ENCODE measurements at places on chromosomes 5 and 9.
A peak's percentile ranks its signal among the peaks of the same experiment; 100 is the strongest.

GRCh38 chr5:160619381-160619780, 197.7 kb downstream of the PTTG1 start:
- DNase-seq: no peak

- DNase-seq: no peak
Observed at GRCh38 chr5:76626738-76627137, 3.5 kb upstream of the F2RL2 start.

DNA sequence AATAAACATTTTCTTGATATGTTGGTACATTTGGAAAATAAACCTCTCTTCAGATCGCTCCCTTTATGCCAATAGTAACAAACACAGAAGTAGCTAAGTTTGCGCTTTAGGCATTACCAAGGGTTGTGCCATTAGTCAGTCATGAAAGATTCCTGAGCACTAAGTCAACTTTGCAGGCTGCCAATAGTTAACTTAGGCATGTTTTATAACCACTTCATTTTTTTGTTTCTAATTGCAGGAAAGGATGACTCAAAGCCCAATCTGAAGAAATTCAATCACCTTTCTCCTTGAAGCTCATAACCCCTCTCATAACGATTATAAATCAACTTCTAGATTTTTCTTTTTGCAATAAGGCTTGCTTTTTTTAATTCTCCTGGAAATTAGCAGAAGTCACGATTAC, 517.0 kb downstream of the AGTPBP1 start:
- DNase-seq: peak; percentile 67

- DNase-seq: no peak
Observed at GRCh38 chr5:119390404-119390803, 34.6 kb downstream of the TNFAIP8 start.

- no peak for DNase-seq
Observed at GRCh38 chr9:129761901-129762369, 9.1 kb upstream of the PTGES start.

DNA sequence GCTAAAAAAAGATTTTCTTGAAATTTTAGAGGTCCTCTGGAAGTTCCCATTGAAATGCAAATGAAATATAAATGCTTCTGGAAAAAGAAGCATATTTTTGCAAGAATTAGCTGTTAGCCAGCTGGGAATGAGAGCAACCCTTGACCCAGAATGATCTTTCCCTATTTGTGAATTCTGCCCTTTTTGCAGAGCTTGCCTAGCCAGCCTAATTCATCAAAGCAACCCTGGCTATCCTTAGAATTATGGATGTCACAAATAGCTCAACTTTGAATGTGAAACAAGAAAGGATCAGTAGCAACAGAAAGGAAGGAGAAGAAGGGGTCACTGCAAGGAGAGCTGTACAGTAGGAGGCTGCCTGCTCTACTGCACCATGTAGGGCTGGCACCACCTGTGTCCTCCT, 345.9 kb downstream of the EFNA5 start:
- DNase-seq: no peak

GRCh38 chr9:2992427-2992826, 148.5 kb upstream of the PUM3 start:
- no peak for DNase-seq

DNA sequence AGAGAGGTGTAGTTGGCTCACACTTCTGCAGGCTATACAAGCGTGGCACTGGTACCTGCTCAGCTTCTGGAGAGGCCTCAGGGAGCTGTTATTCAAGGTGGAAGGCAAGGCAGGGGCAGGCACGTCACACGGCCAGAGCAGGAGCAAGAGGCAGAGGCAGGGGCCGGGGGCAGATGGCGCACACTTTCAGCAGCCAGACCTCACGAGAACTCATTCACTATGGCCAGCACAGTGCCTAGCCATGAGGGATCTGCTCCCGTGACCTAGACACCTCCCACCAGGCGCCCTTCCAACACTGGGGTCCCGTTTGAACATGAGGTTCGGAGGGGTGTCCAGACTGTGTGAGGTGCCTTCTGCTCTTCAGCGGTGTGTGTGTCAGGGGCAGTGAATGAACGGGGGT, 71.0 kb upstream of the FCN1 start:
- DNase-seq: no peak

- DNase-seq: no peak
Observed at GRCh38 chr5:56479696-56480077, 246.6 kb upstream of the ANKRD55 start.

DNA sequence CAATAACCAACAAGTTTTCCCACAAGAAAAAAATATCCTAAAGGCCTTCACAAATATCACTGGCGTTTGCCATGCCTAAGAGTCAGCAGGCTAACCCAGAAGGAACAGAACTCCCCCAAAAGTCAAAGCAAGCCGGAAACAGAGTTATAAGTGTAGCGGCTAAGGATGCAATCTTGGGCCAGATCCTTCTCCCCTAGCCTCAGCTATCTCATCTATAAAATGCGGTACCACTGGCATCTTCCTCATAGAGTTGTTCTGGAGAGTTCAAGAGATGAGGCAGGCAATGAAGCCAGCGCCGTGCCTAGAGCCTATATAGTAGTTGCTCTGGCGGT, 632 bp downstream of the DPM2 start:
- no peak for DNase-seq

DNA sequence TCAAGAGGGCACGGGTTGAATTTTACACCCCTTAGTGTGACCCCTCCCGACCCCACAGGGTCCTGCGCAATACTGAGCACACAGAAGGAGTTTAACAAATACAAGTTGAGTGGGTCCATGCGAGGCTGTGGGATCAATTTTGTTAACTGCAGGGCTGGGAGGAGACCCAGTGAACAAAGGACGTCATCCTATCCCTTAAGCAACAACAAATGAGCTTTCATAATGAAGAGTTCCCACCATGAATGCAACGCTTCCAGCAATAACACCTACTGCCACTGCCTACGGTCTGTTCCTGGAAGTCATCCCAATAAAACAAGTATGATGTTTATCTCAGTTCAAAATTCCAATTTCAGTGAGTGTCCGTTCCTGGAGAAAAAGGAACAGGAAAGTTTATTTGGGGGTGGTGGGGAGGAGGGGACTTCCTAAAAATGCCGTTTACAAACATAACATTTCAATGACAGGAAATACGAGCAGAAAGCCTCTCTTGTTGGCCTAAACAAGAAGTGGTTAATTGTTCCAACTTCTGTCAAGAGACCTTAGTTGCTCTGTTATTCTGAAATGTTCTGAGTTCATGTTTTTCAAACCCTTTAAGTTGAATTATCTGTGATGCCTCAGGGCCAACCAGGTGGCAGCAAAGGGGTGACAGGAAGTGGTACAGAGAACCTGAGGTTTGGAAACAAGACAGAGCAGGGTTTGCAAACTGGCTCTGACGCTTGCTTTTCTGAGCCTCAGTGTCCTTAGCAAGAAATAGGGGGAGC, 65.8 kb upstream of the PLPP6 start:
- DNase-seq: no peak
